ENCODE measurements at places on chromosomes 16 and 17. TPM values are rescaled to one million over a fixed set of nuclear protein-coding genes. Genes with fewer than 3 reads are reported as not detected.

DNA sequence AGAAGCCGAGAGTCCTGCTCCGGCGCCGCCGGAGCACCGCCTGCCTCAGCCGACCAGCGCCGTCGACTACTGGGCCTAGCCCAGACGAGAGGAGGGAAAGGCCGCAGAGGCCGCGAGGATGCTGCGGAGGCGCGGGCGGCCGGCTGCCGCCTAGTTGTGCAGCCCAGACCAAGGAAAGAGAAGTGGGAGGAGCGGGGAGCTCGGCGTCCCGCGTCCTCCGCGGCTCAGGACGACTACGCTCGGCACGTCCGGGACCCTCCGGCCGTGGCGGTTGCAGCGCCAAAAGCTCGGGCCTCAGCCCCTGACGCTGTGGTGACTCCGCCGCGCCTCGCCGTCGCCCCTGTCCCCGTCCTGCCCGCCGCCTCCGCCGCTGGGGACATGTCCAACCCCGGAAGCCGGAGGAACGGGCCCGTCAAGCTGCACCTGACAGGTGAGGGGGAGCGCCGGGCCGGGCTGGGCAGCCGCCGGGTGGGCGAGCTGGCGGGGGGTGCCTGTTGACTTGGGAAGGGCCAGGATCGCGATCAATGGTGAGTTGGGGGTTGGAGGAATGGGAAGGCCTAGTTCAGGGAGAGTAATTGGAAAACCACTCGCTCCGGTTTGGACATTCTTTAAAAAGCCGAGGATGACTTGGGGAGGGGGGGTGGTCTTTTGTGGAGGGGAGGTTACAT, 37.7 kb downstream of the RNF135 start:
- peak; percentile 78 for DNase-seq
- peaks cover 17% of the 10 kb centered on the region for H3K4me1 ChIP-seq
- H3K36me3 ChIP-seq = no peaks in the 10 kb centered on the region
- H3K4me3 ChIP-seq = peak overlapping the region; percentile 87
- H3K27me3 ChIP-seq = peaks cover 46% of the 10 kb centered on the region

The ABCA10 gene
- not detected for total RNA-seq

DNA sequence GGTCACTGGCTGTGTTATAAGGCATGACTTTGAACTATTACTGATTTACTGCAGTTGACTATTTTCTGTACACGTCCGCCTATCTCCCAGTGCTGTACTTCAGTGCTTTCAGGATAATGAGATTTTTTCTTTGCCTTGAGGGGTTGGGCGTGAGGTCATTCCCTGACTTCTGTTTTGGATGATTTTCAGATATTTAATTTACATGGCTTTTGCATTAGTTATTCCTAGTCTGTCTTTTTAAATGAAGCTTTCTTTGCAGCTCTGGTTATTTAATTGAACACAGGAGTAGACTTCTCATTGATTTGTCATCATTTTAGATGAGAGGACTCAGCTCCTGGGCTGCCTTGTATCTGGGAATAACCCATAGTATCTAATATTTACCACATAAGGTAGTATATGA, 23.7 kb downstream of the WIPF2 start:
- H3K27ac ChIP-seq = no peak overlapping the region
- H3K4me3 ChIP-seq = no peak overlapping the region
- H3K4me1 ChIP-seq = no peaks in the 10 kb centered on the region
- DNase-seq = no peak
- H3K36me3 ChIP-seq = no peaks in the 10 kb centered on the region

DNA sequence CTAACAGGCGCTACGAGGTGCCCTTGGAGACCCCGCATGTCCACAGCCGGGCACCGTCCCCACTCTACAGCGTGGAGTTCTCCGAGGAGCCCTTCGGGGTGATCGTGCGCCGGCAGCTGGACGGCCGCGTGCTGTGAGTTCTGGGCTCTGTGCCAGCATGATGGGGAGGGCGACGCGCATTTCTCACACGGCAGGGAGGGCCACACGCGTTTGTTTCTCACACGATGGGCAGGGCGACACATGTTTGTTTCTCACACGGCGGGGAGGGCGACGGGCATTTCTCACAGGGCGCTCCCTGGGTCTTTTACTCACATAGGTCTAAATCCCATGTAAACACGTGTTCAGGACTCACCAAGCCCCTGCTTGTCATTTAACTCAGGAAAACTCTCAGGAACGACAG, 4.4 kb downstream of the GAA start:
- no peak overlapping the region for H3K4me3 ChIP-seq
- H3K27ac ChIP-seq = no peak overlapping the region
- DNase-seq = no peak
- peaks cover 15% of the 10 kb centered on the region for H3K4me1 ChIP-seq
- H3K27me3 ChIP-seq = 0 out of 2 replicates have a peak, but pooled peaks cover 2% of the 10 kb centered on the region

DNA sequence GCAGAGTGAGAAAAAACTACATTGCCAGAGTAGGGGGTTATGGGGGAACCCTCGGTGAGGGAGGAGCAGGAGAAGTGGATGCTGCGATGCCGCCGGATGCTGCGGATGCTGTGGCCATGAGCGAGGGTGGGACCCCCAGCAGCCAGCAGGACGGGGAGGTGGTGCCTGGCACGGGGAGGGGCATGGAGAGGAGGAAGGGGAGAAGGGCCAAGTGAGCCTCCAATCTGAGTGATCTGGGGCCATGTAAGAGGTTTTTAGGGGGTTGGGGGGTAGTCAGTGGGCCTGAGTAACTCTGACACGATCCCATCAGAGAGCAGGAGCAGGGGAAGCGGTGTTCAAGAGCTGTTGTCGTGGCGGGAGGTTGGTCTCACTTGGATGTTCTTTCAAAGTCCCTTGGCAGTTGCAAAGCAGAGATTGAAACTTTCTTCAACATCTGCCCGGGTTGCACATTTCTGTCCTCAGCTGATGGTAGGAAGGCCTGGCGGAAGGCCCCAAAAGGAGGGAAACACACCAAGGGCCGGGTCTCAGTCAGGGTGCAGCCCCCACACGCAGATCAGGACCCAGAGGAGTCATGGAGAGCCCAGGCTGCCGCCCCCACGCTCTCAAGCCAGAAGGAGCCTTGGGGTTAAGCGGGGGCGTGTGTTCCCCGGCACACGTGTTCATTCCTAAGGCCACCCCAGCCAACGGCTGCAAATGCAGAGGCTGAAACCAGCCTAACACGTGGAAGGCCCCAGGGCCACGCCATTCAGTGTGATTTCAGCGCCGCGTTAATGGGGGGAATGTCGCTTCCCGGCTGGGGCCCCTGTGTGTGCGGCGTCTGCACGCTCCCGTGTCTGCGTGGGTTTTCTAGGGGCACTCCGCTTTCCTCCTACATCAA, 81.7 kb downstream of the ZDHHC7 start:
- H3K4me1 ChIP-seq = peaks cover 8% of the 10 kb centered on the region
- no peak for DNase-seq
- no peaks in the 10 kb centered on the region for H3K36me3 ChIP-seq

DNA sequence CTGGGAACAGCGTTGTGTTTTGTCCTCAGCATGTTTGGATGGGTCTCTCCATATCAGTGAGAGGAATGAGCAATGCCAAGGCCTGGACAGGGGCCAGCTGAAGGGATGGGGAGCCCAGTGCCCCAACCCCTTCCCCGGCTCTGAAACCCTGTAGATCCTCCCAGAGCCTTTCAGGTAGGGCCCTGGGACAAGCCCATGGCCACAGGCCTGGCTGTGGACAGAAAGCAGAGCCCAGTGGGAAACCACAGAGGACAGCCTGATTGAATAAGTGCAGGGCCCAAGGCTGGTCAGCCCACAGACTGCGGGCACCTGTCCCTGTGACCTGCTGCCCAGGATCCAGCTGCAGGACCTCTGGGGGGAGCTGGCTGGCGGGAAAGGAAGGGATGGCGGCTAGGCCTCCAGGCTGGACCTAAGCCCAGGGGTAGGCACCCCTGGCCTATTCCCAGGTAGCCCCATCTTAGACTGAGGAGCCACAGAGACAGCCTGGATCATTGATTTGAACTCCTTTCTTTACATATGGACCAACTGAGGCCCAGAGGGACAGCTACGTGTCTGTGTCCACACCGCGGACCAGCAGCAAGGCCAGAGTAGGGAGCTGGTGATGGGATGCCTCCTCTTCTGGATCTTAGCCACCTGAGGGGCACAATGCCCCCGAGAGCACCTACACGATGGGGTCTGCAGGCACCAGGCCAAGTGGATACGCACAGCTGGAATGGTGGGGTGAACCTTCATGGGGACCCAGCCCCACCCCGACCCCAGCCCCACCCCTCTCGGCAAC, 1.3 kb downstream of the CCDC102A start:
- peak overlapping the region; percentile 20 for H3K27ac ChIP-seq
- peak overlapping the region; percentile 70 for H3K4me3 ChIP-seq
- no peak for DNase-seq

DNA sequence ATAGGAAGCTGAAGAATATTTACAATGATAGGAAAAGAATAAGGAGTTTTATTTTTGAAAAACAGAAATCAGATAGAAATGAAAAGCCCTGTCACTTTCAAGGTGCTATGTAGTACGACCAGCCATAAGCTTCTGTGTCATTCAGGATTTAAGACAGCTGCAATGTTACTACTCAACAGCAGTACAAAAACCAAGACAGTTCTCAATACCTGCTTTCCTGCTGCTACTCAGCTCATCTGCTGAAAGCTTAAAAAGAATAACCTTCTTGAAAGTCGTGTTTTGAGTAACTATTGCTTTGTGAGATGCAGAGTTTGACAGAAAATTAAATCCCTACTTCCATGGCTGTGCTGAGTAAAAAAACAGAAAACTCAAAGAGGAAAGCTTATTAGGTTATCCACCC, 8.7 kb downstream of the GRB2 start:
- DNase-seq = no peak
- H3K27ac ChIP-seq = peak overlapping the region; percentile 92
- peaks cover 34% of the 10 kb centered on the region for H3K4me1 ChIP-seq
- no peak overlapping the region for H3K4me3 ChIP-seq
- peaks cover 17% of the 10 kb centered on the region for H3K36me3 ChIP-seq

The PSMD11 gene
- 133 TPM for total RNA-seq

DNA sequence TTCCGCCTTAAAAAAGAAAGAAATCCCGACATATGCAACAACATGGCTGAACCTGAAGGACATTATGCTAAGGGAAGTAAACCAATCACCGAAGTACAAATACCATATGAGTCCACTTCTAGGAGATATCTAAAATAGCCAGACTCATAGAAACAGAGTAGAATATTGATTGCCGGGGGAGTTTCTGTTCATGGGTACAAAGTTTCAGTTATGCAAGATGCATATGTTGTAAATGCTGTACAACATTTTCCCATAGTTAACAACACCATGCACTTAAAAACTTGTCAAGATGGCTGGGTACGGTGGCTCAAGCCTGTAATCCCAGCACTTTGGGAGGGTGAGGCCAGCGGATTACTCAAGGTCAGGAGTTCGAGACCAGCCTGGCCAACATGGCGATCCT, 251.5 kb upstream of the EEF2KMT start:
- no peak for DNase-seq
- no peak overlapping the region for H3K27ac ChIP-seq
- H3K4me3 ChIP-seq = no peak overlapping the region
- peaks cover 10% of the 10 kb centered on the region for H3K4me1 ChIP-seq
- peaks cover 3% of the 10 kb centered on the region for H3K27me3 ChIP-seq
- H3K36me3 ChIP-seq = no peaks in the 10 kb centered on the region

GRCh38 chr16:23514381-23515152, 4.3 kb upstream of the GGA2 start:
- DNase-seq = no peak
- H3K4me1 ChIP-seq = no peaks in the 10 kb centered on the region
- no peak overlapping the region for H3K4me3 ChIP-seq

- DNase-seq = peak; percentile 30
- peaks cover 35% of the 10 kb centered on the region for H3K36me3 ChIP-seq
- no peak overlapping the region for H3K27ac ChIP-seq
- peaks cover 32% of the 10 kb centered on the region for H3K4me1 ChIP-seq
- no peak overlapping the region for H3K4me3 ChIP-seq
These were observed 162.2 kb upstream of the ZNF267 start for GRCh38 chr16:31711344-31711845.

DNA sequence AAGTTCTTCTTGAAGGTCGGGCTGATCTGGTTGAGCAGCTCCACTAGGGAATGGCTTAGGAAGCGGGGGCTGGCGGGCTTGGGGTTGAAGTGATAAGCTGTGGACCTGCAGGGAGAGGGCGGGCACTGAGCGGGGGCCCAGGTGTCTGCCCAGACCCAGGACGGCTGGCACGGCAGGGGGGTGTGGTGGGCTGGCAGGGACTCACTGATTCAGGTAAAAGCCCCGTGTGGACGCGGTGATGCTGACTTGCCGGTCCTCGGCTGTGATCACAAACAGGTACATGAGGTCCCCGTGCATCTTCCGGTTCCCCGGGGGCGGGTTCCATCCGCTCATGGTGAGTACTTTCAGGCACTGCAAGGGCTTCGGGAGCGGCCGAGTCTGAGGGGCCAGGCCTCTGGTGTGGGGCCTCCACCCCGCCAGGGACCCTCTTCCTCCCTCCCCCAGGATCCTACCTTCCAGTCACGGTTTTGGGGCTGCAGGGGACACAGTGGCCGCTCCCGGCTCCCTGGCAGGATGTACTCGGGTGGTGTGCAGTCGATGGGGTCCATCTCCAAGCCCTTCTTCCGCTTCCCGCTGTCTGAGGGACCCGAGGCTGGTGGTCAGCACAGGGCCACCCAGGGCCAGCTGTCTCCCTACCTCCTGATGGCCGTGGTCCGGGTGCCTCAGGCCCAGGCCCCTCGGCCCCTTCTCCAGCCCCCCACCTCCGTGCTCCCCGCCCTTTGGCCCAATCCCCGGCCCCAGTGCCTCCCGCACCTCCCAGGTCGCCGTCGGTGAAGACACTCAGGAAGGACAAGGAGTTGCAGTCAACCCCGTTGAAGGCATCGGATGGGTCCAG, 10.2 kb downstream of the CLUH start:
- H3K36me3 ChIP-seq = peaks cover 20% of the 10 kb centered on the region
- peaks cover 14% of the 10 kb centered on the region for H3K4me1 ChIP-seq
- no peaks in the 10 kb centered on the region for H3K27me3 ChIP-seq
- no peak overlapping the region for H3K4me3 ChIP-seq
- peak; percentile 10 for DNase-seq

- peaks cover 55% of the 10 kb centered on the region for H3K36me3 ChIP-seq
- H3K4me3 ChIP-seq = no peak overlapping the region
- no peaks in the 10 kb centered on the region for H3K4me1 ChIP-seq
- no peak overlapping the region for H3K27ac ChIP-seq
- peaks cover 15% of the 10 kb centered on the region for H3K27me3 ChIP-seq
These were observed 52.5 kb downstream of the TMEM114 start for GRCh38 chr16:8537691-8538342.

GRCh38 chr17:49249292-49249794, 18.8 kb upstream of the PHOSPHO1 start:
- no peaks in the 10 kb centered on the region for H3K27me3 ChIP-seq
- H3K36me3 ChIP-seq = no peaks in the 10 kb centered on the region
- no peaks in the 10 kb centered on the region for H3K4me1 ChIP-seq
- no peak overlapping the region for H3K4me3 ChIP-seq
- no peak overlapping the region for H3K27ac ChIP-seq

The VAT1L gene
- 22.2 TPM for total RNA-seq
